ENCODE measurements at places on chromosomes 16 and 17.

DNA sequence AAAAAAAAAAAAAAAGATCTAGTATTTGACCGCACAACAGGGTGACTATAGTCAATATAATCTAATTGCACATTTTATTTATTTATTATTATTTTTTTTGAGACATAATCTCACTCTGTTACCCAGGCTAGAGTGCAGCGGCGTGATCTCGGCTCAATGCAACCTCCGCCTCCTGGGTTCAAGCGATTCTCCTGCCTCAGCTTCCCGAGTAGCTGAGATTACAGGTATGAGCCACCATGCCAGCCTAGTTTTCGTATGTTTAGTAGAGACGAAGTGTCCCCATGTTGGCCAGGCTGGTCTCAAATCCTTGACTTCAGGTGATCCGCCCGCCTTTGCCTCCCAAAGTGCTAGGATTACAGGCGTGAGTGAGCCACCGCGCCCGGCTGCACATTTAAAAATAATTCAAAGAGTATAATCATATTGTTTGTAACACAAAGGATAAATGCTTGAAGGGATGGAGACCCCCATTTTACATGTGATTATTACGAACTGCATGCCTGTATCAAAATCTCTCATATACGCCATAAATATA is 794 bp downstream of the ANKS3 start:
- no peak for DNase-seq

DNA sequence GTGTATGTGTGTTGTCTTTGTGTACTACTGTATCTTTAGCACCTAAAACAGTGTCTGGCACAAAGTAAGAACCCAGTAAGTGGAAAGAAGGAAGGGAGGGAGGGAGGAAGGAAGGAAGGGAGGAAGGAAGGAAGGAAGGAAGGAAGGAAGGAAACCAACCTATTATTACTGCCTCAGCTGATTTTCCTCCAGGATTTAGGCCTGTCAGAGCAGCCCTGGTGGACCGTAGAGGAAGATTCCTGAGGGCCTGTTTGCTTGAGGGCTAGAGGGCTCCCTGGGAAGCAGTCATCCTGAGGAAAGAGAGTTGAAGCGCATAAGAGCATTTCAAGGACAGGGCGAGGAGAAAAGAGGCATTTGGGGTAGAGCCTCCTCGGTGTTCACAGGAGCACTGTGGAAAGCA is 61.5 kb downstream of the WSB1 start:
- DNase-seq = no peak

- DNase-seq = no peak
These were observed 27.8 kb downstream of the NAGPA start for GRCh38 chr16:5005916-5006315.

DNA sequence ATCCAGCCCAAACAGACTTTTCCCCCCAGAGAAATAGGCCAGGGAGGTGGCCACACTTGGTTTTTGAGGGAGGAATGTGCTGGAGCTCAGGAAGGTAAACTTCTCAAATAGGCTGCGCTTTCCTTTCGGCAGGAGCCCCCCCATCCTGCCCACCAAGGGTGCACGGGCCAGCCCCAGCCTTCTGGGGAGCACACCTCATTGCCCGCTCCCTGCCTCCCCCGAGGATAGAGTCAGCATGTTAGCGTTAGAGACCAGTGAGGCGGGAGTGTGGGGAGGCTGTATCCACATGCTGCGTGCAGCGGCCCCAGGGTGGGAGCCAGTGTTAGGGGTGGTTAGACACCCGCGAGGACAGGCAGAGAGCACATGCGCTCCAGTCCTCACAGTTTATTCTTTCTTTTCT is 42.3 kb downstream of the PIPOX start:
- DNase-seq = no peak

- no peak for DNase-seq
These were observed 53.5 kb upstream of the INTS2 start for GRCh38 chr17:61981323-61981722.
